ENCODE measurements at places on chromosomes 16 and 17.

GRCh38 chr17:19461116-19461515 lies 50.1 kb downstream of the RNF112 start:
- DNase-seq: no peak

GRCh38 chr17:8226536-8227237 lies 16.3 kb upstream of the AURKB start:
- peak; percentile 66 for DNase-seq

GRCh38 chr17:60392845-60393702 lies 1.1 kb upstream of the USP32 start:
- peak; percentile 66 for DNase-seq

DNA sequence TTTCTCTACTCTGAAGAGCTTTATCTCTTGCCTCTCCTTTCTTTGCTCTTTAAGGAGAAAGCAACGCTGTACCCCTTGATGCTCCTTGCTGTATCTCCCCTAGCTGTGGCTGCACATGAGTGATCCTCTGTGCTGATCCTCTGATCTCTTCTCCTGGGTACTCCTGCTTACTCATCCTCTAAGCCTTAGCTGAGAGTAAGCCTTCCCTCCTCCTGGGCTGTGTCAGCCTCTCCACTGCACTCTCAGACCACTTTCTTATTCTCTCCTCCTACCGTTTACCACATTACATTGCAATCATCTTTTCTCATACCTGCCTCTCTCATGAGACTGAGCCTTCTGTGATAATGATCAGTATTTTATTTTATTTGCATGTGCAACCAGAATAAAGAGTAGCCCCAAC lies 25.1 kb downstream of the SOX9 start:
- no peak for DNase-seq

DNA sequence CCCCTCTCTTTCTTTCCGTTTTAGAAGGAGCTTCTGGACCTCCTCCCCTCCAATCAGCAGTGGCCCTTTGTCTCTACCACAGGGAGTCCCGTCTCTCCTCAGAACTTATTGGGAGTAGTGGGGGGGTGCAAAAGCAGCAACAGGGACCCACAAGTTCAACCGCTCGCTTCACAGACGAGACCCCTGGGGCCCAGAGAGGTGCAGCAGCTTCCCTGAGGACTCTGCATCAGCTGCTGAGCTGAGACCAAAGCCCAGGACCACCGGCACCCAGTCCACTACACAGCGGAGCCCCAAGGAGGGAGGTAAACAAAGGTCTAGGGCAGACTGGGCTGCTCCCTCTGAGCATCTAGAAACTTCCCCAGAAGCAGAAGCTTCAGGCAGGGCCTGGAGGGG lies 123.9 kb downstream of the SDK2 start:
- no peak for DNase-seq

- DNase-seq: no peak
Observed at GRCh38 chr17:17669580-17670235, 11.6 kb upstream of the RAI1 start.

DNA sequence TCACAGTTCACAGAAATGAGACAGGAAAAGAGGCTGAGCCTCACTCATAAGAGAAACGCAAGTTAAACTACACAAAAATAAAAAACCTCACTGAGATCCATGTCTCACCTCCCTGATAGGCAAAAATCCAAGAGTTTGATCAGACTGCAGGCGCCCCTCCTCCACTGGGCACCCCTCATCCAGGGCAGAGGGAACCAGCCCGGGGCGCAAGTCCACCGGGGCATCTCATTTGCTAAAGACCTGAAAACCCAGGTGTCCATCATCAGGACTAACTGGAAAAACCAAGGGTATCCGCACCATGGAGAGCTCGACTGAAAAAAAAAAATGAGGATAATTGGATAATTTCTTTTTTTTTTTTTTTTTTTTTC lies 2.6 kb downstream of the HBZ start:
- DNase-seq: no peak

DNA sequence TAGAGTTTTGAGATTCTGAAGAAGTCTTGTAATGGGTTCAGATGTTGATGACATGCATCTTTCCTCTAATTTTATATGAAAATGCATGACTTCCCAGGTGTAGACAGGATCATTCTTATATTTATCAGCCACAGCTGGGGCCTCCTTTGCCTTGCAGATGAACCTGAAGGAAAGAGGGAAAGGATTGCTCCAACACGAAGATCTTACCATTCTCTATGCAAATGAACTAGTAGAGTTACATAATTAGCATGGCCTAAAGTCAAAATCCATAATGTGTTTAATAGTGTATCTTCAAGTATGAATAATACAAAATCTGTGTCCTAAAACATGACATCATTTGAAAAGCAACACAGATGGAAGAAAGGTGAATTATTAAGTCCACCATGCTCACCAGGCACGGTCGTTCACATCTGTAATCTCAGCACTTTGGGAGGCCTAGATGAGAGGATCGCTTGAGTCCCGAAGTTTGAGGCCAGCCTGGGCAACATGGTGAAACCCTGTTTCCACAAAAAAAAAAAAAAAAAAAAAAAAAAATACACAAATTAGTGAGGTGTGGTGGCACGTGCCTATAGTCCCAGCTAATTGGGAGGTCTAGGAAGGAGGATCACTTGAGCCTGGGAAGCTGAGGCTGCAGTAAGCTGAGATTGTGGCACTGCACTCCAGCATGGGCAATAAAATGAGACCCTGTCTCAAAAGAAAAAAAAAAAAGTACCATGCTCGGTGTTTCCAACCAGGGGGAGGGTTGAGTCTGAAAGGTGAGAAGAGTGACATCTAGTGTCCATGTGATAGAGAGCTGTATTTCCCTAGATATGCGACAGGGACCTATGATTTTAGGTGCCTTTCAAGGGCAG lies 6.3 kb downstream of the VWA3A start:
- DNase-seq: peak; percentile 56

GRCh38 chr17:58047376-58048150 lies 35.7 kb upstream of the DYNLL2 start:
- DNase-seq: no peak

DNA sequence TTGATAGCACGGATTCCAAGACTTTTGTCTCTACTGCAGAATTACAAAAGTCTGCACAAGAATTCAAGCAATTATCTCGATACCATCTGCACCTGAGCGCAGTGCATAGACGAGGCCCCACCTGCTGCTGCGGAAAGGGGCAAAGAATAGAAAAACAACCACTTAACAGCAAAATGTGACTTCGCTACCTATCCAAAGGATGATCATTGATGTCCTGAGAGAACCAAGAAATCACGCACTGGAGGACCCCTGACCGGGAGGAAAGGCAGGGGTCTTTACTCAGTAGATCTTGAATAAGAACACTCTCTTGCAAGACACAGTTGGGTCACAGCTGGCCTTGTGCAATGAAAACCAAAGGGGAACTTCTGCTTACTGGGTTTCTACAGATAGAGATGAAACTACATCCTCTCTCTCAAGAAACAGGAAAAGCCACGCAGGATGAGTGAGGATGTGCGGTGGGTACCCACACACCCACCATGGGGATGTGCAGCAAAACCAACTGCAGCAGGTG lies 147.4 kb upstream of the RPH3AL start:
- DNase-seq: peak; percentile 24

- no peak for DNase-seq
Observed at GRCh38 chr16:88067530-88068411, 116.5 kb downstream of the BANP start.

DNA sequence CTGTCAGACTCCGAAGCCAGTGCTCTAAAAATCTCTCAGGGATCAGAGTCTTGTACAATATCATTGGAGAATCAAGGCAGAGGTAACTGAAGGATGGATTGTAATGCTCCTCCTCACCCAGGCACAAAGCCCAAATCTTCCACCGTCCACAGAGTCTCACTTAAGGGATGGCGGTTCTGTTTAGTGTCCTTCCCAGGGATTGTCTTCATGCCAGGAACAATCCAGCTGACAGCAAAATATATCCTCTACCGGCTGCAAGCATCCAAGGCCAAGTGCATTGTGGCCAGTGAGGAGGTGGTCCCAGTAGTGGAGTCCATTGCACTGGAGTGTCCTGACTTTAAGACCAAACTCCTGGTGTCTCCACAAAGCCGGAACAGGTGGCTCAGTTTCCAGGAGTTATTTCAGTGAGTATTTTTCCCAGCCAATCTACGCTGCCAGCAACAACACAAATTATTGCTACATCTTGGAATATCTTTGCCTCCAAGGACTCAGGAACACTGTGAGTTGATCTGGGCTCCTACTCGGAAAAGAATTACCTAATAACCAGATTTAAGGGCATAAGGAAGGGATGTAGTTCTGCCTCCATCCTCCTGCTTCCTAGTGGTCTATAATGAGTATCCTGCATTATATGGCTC lies 13.9 kb upstream of the ACSM1 start:
- no peak for DNase-seq

DNA sequence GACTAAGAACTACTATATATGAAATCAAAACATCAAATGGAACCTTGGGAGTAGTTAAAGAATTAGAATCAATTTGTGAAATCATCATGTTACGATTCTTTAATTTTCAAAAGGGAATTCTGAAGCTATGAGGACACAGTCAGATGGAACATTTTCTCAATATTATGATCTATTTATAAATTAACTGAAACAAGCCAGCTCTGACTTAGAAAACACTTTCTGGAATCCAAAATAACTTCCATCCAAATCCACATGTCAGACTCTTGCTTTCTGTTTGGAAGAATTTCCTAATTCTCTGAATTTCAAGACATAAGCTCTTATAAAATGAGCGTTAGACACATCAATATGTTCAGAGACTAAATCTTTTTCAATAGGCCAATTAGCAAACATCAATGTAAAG lies 737.7 kb upstream of the SOX9 start:
- DNase-seq: no peak

GRCh38 chr16:67393111-67393787 lies at the start of gene TPPP3:
TSS of gene TPPP3 (minus strand) at chr16:67393498. CDS start at chr16:67391111, 2,387 bp downstream.
- DNase-seq: no peak

GRCh38 chr17:43665084-43665936 lies 3.6 kb upstream of the MEOX1 start:
- no peak for DNase-seq

DNA sequence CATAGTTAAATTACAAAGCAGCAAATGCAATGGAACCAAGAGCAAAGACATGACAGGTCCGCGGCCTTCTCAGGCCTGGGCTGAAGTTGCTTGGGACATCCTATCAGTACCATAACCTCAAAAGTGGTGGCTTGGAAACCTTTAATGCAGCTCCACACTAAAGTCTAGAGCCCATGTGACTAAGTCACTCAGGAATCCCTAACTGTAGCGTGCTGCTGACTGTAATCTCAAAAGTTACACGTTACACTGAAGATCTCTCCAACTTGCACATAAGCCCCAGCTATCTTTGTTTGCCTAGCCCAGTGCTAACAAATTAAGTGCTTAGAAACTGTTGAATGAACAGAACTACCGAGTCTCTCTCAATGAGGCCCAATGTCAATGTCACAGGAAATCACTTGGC lies 27.8 kb downstream of the NUP88 start:
- DNase-seq: no peak

GRCh38 chr16:55341681-55342080 lies 17.7 kb downstream of the IRX6 start:
- no peak for DNase-seq

- no peak for DNase-seq
Observed at GRCh38 chr16:22232277-22233036, 26.4 kb downstream of the EEF2K start.

- DNase-seq: peak; percentile 53
Observed at GRCh38 chr17:2051061-2051932, 3.6 kb upstream of the HIC1 start.

GRCh38 chr16:77509796-77510195 lies 75.0 kb upstream of the ADAMTS18 start:
- no peak for DNase-seq

- no peak for DNase-seq
Observed at GRCh38 chr16:23866621-23867020, 30.8 kb downstream of the PRKCB start.

DNA sequence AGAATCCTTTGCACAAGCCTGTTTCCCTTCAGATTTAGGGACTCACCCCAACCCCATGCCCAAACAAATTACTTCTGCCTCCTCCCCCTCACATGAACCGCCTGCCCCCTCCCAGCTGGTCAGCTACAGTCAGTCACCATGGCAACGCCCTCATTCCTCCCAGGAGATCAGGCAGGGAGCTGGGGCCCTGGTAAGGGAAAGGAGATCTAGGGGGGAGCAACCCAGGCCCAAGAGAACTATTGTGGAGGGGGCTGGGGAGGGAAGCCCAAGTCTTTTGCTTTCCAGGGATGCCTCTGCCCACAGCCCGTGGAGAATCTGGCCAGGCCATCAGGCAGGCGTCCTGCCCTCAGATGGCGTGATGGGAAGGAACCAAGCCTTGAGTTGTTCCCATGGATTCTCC lies 2.8 kb downstream of the FAM171A2 start:
- no peak for DNase-seq

GRCh38 chr17:76270127-76270592 lies 5.0 kb downstream of the UBALD2 start:
- DNase-seq: peak; percentile 59

GRCh38 chr17:80705988-80706387 lies 161.3 kb downstream of the RPTOR start:
- DNase-seq: no peak

- DNase-seq: no peak
Observed at GRCh38 chr16:82682767-82683166, 56.0 kb downstream of the CDH13 start.

DNA sequence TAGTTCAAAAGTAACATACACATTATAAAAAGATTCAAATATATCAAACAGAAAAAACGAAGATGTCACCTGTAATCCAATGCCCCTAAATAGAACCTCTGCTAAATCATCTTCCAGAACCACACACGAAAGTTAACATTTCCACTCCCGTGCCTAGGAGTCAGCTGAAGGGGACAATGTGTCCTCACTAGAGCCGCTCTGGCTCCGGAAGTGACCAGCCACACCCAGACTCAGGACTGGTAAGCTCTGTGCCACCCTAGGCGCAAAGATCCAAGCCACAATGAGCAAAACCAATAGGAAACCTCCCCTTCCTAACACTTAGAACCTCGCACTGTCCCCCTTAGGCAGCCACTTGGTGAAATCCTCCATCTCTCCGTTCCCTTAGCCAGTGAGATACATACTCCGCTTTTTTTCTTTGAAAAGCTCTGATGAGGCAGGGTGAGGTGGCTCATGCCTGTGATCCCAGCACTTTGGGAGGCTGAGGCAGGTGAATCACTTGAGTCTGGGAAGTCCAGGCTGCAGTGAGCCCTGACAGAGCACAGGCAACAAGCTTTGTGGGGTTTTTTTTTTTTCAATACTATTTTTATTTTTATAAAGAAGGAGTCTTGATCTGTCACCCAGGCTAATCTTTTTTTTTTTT lies 11.8 kb downstream of the CTRB1 start:
- DNase-seq: no peak

DNA sequence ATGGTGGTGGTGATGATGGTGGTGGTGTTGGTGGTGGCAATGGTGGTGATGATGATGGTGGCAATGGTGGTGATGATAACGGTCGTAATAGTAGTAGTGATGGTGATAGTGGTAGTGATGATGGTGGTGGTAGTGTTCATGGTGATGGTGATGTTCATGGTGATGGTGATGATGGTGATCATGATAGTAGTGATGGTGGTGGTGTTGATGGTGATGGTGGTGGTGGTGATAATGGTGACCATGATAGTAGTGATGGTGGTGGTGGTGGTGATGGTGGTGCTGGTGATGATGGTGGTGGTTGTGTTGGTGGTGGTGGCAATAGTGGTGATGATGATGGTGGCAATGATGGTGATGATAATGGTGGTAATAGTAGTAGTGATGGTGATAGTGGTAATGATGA lies 68.0 kb downstream of the SOX9 start:
- no peak for DNase-seq

- DNase-seq: no peak
Observed at GRCh38 chr16:9092978-9093344, 1.5 kb downstream of the HAPSTR1 start.
